ENCODE measurements at places on chromosomes 5 and 9.

DNA sequence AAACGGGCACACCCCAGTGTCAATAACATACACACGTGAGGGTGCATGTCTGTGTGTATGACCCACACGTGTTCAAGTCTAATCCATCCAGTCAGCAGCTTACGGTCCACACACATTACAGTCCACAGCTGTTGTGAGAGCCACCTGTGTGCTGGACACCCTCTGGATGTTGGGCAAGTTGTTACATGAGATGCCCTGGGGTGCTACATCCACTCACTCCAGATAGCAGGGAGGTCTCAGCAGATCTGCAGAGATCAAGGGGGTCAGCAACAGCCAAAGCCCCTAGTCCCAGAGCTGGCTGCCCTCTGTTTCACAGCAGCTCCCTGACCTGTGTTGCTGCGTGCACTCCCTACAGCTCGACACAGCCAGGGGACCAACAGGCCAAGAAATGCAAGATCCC lies 4.3 kb upstream of the AIF1L start:
- no peak for DNase-seq

- no peak for DNase-seq
Measured at GRCh38 chr5:128493657-128494329, 44.3 kb downstream of the FBN2 start.

- no peak for DNase-seq
Measured at GRCh38 chr9:107144475-107144874, 138.6 kb upstream of the RAD23B start.

DNA sequence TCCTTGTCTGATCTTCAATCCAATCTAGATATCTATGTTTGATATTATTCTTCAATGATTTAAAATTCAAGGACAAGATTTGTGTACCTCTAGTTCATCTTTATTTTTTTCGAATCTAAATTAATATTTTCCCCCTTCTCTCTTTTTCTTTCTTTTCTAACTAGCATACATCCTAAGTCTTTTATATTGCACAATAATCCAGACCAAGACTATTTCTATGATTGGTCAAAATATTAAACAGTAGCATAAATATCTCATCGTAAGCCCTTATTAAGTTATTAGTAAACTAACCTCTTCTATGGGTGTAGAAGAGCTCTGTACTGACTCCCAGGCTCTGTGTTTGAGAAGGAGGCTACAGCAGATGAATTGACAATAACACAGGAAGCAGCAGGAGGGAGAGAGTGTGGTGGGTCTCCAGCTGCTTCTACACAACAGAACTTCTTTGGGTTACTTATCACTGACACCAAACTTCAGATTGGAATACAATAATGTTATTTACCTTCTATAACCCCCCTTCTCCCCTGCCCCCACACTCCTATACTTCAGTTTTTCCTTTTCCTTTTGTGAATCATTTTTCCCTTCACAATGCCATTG lies 11.9 kb upstream of the PLCXD3 start:
- DNase-seq, result no peak

GRCh38 chr5:143218517-143219170 lies 184.8 kb downstream of the NR3C1 start:
- DNase-seq, result no peak

GRCh38 chr9:91395553-91396471 lies 27.8 kb downstream of the NFIL3 start:
- no peak for DNase-seq

DNA sequence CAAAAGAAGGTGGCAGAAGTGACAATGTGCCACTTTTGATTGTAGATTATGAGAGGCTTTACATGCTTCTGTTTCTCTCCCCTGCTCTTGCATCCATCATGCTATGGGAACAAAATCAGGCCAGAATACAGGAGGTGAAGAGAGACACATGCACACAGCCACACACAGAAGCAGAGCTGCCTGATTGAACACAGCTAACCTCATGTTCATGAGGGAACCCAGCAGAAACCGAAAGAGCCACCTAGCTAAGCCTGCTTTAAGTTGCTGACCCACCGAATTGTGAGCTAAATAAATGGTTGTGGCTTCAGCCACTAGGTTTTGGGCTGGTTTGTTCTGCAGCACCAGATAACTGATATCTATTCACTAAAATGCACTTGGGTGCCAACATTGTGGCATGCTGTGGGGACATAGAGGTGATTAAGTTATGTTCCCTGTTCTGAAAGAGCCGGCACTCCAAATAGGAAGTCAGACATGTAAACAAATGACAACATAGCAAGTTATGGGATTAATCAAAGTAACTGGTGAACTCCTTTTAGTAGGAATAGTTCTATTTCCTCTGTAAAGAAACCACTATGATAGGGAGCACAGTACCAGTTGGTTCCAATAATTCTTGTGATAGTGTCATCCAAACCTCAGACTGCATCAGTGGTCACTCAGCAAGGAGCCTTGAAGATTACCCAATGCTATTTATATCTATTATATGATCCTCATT lies 93.6 kb upstream of the TNC start:
- DNase-seq, result no peak

DNA sequence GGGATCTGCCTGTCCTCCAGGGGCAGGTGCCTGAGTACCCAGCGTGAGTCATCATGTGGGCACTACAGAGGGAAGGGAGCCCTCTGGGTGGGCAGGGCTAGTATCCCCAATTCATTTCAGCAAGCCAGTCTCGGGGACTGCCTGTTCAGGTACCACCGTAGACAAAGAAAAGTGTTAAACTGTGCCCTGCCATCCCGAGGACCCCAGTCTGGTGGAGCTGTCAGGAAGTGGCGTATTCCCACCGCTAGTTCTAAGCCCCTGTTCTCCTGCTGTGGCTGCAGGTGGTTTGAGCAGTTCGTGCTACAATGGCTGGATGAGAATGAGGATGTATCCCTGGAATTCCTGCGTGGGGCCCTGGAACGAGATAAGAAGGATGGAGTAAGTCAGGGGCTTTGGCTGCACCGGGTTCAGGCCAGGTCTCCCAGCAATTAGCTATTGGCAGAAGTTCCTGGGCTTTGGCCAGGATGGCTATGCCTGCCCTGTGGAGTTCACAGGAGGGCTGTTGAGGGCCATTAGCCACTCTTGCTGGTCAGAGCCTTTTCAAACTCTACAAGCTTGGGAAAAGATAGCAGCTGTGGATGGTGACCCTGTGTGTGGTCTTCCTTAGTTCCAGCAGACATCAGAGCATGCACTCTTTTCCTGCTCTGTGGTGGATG lies 93.2 kb upstream of the RUSC2 start:
- DNase-seq, result no peak

DNA sequence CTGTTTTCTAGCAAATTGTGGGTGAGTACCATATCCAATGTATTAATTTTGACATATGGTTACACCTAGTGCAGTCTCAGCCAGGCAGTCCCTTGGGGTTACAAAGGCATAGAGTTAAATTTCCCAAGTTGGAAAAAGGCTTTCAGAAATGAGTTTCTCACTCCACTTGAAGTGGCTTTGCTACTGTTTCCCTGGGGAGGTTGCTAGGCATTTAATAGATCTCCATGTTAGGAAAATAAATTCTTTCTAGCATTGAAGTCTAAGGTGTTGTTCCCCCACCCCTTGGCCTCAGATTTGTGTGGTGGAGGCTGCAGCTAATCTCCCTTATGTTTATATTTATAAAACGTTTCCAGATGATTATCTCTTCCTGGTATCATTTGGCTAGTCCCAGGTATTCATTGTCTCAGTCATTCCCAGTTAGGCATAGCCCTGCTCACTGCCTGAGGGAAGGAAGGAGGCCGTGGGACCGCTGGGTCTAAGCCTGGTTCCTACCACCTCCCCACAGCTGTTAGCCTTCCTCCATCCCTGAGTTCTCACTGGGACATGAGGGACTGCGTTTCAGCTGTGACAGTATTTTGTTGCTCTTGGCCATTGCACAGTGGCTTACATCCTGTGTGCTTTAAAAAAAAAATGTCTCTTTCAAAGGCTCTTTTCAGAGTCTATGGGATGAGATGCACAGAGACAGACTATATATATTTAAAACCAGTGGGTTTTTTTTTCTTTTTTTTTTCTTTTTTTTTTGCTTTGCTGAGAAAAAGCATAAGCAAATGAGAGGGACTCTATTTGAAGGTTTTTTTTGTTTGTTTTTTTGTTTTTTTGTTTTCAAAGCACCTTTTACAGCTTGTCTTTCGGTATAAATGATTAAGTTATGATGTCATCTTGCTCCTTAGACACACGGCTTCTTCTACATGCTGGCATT lies 121.5 kb downstream of the MAST4 start:
- DNase-seq, result no peak

DNA sequence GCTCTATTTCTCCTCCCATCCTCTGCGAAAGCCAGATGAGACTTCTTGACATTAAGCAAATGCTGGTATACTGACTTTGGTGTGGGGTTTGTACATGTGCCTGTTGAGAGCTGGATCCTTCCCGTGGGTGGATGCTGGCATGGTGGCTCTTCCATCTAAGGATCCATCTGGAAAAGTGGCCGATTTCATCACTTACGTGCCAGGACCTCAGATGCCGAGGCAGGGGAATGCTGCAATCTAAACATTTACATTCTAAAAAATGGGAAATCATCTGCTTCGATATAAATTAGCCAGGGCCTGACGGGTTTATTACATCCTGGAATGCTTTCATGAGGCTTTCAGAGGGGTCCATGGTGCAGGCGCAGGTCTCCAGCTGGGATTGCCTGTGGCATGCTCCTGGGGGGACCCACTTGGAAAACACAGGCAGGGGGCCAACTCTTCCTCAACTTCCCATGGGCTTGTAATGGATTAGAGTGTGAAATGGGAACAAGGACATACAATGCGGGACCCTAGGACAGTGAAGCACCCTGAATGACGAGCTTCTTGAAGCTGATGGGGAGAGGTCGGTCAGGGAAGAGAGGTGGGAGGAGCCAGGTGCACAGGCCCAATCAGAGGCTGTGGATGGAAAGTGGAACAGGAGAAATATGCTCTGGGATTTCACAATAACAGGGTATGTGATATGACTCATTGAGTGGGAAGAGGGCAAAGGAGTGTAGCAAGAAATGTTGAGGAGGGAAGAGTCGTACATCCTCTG lies 105.5 kb upstream of the PITX1 start:
- no peak for DNase-seq

Data from cerebellum (tissue), 4 donors.